Choroid plexus epithelial cell (primary cell): ENCODE measurements at places on chromosomes 5 and 9.

DNA sequence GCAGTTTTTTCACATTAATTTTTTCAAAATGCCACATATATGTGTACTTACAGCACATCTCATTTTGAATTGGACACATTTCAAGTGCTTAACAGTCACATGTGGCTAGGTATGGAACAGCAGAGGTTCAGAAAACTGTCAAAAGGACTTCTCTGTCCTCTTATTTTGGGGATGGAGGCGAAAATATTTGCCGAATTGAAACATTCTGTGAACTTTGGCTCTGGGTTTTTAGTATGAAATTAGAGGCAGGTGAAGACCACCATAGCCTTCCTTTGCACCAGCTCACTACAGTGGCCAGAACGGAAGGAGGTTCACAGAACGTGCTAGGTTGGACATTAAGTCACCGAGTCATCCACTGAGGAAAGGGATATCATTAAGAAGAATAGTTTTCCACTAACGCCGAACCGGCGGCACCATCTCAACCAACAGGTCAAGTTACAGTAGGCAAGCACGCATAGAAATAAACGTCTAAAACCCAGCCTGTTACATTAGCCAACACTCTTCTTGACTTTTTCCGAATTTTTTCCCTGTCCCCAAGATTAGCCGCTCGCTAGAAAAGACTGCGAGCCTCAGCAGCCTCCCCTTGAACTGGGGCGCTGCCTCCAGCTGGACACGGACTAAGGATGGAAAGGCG lies 1.8 kb upstream of the TLE4 start:
- no peak for DNase-seq

GRCh38 chr5:75054134-75054930 lies 2.0 kb upstream of the GCNT4 start:
- DNase-seq: peak; percentile 73

DNA sequence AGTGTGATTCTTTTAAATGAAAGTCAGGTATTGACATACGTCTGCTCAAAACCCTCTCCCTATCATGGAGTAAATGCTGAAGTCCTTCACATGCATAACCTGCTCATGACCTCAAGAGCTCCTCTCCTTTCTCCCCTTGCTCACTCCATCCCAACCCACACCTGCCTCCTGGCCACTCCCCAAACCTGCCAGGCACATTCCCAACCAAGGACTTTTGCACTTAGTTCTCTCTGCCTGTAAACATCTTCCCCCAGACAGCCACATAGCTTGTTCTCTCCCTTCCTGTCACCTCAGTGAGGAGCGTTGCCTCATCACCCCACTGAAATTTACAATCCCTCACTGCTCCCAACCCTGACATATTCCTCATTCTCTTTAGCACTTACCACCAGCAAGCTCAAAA lies 8.7 kb downstream of the SETD9 start:
- no peak for DNase-seq

DNA sequence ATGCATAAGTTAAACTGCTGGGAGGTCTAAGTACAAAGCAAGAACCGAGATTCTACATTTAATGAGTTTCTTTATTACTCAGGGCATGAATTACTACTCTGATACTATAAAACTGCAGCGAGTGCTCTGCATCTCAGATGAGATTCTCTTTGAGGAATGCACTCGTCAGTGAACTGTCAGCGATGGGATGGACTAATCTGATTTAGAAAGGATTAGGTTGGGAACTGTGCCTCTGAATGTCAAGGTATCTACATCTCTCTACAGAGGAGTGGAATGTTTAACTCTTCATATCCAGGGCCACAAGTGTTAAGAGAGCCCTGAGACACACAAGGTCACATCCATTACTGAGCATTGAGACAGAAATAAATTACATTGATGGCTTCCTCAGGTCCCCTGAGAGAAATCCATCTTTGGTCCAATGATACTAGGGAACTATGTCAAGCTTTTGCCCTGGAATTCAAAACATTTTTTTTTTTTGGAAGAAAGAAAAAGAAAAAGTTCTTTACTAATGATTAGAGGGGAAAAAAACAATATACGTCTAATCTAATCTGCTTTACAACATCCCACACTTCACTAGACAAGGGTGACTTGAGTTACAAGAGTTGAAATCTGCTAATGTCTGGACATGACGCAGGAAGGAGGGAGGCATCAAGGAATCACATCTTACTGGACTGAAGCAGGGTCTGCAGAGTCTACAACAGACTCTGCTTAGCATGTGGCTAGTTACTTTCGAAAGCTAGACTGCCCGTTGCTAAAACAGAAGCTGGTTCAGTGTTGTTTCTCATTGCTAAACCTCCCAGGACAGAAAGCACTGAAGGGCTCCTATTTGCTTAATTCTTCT lies 270.0 kb upstream of the TLE4 start:
- no peak for DNase-seq

DNA sequence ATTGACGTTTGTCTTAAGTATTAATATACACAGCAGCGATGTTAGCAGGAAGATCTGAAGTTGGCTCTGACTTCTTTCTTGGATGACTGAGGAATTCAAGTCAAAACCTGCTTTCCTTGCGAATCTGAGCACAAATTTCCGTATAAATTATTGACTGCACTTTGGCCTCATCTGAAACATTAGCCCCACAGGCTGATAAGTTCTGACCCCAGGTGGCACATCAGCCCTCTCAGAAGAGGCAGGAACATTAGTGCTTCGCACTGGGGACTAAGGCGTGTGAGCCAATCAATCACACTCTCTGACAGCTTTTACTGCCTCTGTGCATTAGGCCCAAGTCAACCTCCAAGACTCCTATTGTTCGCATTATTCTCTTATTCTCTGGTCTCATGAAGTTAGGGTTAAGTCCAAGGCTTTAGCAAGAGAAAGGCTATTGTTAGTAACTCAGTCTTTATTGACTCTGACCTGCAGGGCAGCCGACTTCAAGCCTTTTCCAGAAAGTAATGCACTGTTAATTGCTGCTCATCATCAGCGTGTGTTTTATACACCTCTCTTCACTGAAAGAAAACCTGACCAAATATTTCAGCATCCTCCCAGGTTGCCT lies 84.2 kb downstream of the ZNF608 start:
- DNase-seq: no peak

DNA sequence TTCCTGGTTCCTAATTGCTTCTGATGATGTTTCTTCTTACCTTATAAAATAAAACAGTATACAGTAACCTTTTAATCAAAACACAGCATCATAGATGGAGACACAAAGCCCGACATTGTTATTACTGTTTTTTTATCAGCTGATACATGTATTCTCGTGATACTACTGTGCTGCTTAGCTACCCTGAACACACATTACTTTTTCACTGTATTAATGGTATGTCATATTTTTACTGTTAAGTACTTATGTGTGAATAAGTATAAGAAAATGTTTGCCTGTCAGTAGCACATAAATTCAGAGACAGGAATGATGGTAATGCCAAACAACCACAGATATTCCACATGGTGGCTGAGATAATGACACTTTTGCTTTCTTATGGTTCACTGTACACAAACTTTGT lies 68.7 kb downstream of the RAB24 start:
- DNase-seq: no peak
